LNCaP clone FGC (cell line): ENCODE measurements at places on chromosomes 16 and 17.

GRCh38 chr17:70613681-70614080, 444.3 kb downstream of the KCNJ2 start:
- DNase-seq = no peak

DNA sequence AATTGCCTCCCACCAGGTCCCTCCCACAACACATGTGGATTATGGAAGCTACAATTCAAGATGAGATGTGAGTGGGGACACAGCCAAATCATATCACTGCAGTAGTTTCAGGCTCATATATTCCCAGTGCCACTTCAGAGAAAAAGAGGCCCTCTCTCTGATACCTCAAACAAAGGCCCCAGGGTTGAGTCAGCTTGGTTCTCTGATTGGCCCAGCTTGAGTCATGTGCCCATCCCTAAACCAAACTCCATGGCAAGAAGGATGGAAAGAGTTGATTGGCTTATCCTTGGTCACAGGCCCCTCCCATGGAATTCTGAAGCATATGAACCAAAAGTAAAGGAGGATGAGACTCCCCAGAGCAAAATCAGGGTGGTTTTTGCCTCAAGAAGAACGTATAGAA, 75.9 kb upstream of the IRX6 start:
- DNase-seq = no peak

- no peak for DNase-seq
Observed at GRCh38 chr17:76382351-76382802, 2.0 kb upstream of the SPHK1 start.

DNA sequence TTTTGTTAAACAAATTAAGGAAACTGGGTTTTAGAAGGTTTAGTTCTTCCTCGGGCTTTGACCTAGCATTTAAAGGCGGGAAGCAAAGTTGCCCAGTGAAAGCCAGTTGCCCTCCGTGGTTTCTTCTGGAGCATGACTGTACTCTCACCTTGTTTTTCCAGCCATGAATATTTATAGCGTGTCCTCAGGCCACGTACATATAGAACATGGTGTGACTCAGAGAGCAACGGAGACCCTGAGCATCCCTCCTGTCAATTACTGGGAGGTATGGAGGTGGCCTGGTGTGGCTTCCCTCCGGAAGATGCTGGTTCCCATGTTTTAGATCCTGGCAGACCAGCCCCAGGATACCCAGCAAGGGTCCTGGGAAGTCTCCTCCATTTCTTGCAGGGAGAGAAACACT, 48.4 kb downstream of the AKAP1 start:
- no peak for DNase-seq

- DNase-seq = no peak
Observed at GRCh38 chr17:82213251-82214011, 789 bp upstream of the CCDC57 start.

DNA sequence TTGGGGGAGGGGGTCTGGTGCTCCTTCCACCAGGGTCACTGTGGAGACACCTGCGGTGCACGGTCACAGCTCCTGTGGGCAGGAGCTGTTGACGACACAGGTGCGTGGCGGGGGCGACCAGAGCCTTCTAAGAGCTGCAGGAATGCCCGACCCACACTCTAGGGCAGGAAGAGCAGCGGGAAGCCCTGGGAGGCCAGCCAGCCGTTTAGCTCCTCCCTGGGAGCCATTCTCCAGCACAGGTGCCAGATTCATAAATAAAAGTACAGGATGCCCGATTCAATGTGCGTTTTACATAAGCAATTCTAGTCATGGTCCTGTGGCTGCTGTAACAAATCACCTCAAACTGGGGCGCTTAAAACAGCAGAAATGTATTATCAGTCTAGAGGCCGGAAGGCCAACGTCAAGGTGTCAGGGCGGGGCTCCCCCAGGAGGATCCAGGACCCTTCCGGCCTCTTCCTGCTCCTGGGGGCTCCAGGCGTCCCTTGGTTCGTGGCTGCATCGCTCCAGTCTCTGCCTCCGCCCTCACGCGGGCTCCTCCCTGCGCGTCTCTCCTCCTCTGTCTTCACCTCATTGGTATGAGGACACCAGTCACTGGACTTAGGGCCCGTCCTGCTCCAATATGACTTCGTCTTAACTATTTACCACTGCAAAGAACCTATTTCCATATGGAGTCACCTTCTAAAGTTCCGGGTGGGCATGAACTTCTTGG, 155.4 kb downstream of the FOXL1 start:
- no peak for DNase-seq

DNA sequence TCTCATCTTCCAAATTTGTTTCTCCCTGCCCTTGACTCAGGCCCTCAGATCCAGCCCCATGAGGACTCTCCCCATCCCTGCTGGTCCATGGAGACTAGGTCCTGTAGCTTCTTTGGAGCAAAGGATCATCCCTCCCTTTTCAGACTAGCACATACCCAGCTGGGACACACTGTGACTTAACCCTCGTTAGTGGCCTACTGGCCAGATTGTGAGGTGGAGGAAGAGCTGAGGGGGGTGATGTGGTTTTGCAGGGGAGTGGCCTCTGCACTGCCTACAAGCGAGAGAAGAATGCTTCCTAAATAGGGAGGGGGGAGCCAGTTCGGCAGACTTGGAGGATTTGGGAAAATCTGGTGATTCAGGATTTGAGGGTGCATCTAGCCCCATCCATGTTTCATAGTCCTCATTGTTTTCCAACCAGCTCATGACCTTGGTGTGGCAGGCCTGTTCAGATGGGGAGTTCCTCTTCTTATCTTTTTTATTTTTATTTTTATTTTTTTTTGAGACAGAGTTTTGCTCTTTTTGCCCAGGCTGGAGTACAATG, 47.8 kb upstream of the SLC47A1 start:
- no peak for DNase-seq

DNA sequence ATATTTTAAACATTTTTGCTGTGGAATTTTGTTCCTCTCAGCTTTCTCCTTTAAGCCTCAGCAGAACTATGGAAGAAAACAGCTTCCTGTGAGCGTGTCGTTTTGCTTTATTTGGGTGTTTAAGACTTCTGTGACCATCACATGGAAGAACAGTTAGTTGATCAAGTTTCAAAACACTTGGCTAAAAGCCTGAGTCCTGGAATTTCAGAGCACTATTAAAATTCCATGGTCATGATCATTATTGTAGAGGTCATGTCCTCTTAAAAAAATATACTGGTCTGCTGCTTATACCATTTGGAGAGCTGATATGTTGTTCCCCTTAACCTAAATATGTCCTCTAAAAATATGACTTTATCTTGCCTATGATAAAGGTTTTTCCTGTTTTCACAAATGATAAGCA, 12.6 kb upstream of the CDR2 start:
- peak; percentile 57 for DNase-seq

DNA sequence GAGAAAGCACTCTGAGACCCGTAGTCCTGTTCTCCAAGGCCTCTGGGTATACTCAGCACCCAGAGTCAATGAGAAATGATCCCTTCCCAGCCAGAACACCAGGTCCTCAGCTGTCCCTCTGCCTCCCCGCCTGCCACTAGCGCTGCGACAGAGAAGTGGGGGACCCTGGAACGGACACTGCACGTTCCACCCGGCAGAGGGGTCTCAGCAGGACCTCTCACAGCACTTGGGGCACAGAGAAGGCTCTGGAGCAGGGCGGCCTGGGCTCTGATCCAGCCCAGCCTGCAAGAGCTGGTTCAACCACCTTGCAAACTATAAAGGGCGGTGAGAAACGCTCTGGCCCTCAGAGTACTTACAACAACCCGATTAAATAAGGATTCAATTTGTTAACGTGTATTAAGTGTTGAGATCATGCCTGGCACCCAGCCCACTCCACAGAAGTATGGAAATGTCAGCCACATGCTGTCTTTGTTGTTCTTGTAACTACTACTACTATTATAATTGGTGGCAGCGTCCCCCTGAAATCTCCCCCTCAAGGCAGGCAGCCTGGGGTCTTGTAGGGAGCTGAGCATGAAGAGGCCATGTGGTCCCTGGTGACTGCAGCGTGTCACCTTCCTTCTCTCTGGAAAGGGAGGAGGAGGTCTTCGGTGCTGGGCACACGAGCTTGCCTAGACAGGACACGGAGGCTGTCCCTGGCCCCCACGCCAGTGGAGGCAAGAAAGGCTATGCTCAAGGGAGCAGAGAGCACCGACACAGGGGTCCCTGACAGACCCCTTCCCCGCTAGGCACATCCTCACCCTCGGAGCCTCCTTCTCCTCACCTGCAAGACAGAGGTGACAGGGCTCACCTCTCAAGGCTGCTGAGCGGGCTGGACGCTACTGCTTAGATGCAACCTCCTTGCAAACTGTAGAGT, 2.4 kb downstream of the OSGIN1 start:
- DNase-seq = no peak

DNA sequence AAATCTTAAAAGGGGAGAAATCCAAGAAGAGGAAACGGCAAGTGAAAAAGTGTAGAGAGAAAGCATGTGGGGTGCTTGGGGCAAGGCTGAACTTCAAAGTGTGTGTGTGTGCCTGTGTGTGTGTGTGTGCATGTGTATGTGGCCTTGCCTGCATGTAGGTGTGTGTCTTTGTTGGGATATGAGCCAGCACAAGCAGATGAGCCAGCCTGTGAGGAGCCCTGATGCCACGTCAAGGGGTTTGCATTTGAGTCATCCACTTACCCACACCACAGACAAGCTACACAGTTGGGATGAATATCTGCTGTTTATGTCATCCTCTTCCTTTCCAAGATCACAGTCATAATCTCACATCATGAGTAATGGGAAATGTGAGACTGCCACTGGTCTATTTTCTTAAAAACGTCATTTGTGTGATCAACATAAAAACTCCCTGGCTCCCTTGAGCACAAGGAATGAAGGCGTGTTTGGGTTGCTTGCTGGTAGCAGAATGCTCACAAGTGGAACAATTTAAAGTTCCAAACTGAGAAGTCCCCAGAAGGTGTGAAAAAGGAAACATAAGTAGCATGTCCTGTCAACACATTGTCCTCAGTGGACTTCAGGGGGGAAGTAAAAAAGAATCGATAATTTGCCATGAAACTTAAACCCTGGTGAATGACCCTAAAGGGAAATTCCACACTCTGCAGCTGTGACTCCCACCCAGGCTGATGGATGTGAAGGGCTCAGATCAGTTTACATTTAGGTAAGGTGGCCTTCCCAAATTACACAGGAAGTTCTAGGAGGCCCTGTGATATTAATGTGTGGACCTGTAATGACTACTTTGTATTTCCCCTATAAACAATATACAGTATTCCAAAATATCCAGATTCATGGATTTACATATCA, 14.7 kb downstream of the KCTD19 start:
- DNase-seq = no peak

DNA sequence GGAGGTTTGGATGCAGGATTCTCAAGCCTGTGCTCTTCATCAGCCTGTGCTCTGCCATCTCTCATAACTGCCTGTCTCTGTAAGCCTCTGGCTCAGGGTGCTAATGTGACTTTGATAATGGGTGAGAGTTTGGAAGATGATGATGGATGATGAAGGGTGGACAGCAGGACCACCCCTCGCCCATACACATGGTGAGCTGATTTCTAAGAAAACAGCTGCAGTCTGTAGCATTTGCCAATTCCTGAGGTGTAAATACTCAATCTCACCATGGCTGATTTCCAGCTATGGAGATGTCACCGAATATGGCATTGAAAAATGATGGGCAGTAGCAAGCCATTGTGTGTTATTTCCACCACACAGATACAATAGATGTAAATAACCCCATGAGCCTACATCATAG, 74.2 kb downstream of the ARSG start:
- DNase-seq = no peak

DNA sequence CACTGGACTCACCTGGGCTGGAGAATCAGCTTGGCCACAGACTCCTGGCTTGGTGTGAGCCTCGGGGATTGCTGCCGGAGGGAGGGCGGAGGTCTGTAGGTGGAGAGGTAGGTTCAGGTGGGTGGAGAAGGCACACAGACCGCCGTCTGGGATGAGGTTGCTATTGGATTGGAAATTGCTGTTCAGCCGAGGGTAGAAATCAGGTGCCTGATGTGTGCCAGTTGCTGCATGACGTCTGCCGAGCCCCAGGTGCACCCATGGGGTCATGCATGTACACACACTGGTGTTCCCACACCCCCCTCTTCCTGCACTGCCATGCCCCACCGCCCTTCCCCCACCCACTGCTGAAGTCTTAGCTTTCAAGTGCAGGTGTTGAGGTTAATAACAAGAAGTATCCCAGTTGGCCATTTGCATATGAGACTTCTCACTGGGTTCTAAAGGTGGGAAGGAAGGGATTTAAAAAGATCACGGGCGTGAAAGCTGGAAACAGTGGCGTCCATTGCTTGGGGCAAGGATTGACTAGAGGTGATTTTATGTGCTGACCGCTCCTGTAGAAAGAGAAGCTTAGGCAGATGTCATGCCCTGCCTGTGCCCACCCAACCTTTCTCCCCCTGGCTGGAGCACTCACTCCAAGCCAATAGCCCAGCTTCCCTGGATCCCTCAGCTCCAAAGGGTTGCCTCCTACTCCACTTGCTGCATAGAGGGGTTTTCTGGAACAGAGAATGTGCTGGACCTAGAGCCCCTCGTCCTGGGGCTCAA, 193.6 kb downstream of the CCDC182 start:
- no peak for DNase-seq

- DNase-seq = no peak
Observed at GRCh38 chr17:34318474-34318873, 761 bp upstream of the CCL8 start.

DNA sequence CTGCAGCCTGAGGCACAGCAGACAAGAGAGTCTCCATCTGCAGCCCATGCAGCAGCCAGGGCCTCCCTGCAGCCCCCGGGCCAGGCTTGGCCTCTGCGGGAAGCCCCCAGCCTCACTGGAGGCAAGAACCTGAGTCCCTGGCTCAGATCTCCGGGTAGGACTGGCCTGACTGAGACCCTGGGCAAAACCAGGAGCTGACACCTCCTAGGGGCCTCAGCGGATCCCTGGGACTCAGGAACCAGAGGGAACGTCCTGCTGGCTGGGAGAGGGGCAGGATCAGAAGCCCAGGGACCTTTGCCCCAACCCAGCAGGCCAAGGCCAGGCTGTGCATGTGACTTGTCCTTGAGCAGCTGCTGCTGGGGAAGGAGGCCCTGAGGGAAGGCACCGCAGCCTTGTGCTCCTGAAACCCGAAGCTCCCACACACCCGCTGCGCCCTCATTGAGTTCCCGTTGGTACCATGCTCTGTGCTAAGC, 1.7 kb upstream of the PRSS21 start:
- DNase-seq = no peak

- no peak for DNase-seq
Observed at GRCh38 chr16:50925758-50926357, 184.0 kb downstream of the CYLD start.

GRCh38 chr17:77281904-77282367, 141.2 kb downstream of the SEC14L1 start:
- no peak for DNase-seq

DNA sequence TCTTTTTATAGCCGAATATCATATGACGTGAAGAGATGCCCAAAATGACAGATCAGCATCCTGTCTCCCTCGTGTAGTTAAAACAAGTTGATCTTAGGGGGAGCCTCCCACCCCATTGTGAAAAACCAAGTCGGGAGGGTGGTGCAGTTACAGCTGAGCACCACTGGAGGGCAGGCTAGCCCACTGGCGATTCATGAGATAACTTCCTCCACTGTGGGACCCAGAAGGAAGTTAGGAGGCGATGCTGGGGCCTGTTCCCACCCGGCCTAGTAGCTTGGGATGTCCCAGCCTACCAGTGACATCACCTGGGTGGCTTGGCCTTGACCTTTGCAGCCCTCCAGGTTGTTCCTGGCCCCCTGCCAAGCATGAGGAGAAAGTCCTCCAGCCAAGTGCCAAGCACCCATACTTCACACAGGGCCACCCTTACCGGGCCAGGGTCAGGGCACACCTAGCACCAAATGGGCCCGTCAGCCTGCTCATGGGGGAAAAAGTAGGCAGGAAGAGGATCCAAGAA, 8.1 kb upstream of the CPNE2 start:
- peak; percentile 4 for DNase-seq
